ENCODE measurements at places on chromosomes 11 and 22.
A peak's percentile ranks its signal among the peaks of the same experiment; 100 is the strongest.

DNA sequence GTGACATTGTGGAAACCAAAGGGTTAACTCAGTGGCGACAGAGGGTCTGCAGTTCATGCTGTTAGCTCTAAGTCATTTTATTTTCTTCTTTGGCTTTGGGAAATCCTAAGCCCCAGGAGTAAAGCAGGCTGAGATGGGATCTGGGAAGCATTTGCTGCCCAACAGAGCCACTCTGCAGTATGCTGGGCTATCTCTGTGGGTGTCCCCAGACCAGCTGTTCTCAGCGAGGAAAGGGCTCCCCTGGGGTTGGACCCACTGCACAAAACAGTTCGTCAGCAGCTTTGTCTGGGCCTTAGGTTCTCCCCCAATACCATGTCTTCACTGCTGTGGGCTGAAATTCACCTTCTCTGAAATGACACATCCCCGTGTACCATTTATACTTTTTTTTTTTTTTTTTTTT lies 34.0 kb downstream of the KREMEN1 start:
- DNase-seq: no peak

GRCh38 chr11:31903225-31904074 lies 92.3 kb upstream of the PAX6 start:
- DNase-seq: no peak

DNA sequence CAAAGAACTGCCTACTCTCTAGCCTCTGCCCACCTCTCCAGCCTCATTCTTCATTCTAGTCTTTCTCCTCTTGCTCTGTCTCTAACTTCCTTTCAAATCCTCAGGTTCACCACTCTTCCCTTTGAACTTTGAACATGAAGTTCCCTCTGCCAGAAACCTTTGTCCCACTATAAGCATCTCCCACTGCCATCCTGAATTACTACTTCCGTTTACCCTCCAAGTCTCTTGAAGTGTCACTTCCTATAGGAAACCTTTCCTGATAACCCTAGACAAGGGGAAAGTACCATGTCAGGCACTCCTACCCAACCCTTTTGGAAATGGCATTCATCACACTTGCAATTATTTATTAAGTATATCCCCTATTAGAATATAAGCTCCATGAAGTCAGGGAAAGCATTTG lies 3.1 kb downstream of the RAB30 start:
- DNase-seq: no peak

DNA sequence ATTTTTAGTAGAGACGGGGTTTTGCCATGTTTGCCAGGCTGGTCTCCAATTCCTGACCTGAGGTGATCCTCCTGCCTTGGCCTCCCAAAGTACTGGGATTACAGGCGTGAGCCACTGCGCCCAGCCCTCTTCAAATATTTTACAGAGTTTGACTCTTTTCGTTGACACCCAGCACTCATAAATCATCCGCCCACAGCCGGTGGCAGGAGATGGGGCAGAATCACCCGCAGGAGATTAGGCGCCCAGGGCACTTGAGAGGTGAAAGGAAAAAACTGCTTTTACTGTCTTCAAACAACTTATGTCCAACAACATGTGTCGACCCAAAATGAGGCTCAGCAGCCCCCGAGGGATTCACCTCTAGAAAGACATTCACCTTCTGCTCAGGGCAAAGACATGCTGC lies 56.9 kb downstream of the OSBP2 start:
- no peak for DNase-seq

DNA sequence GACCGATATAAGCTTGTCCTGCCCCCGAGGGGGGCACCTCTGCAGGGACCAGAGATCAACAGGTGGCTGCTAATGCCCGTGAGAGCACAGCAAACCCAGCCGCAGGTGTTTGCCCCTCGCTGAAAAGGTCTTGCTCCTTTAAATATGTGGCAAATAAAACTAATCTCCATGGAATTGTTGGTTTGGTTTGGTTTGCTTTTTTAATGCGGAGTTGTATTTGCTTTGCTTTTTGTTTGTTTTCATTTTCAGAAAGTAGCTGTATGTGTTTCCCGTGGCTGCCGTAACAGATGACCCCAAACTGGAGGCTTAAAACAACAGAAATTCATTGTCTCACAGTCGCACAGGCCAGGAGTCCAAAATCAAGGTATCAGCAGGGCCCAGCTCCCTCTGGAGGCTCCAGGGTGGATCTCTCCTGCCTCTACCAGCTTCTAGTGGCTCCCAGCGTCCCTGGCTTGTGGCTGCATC lies 93.0 kb downstream of the CELSR1 start:
- DNase-seq: no peak

DNA sequence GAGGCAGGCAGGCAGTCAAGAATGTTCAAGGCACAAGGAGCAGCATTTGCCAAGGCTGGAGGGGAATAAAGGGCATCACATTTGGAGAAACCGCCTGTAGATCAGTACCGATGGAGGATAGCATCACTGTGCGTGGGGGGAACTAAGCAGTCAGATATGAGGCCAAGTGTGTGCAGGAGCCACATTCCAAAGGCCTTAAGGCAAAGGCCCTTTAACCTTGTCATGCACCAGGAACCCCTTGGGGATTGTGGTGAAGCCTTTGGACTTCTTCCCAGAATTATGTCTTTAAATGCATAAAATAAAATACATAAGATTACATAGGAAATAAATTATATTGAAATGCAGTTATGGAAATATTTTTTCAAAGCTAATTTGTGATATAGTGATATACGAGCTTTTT lies 532.1 kb downstream of the BUD13 start:
- no peak for DNase-seq

DNA sequence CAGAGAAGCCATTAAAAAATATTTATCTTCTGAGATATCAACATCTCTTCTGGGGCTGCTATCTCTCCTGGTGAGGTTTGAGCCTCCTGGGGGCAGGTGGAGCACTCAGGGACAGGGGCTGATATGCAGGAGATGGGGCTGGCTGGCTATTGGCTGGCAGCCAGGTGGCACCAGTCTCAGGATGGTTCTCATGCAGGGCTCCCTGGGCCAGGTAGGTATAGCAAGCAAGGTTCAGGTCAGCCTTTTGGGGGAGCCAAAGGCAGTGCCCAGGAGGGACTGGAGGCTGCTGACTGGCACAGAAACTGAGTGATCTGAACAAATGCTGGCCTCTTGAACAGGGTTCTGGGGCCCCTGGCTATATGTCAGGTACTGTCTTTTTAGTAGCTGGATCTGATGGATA lies 29.7 kb upstream of the EMSY start:
- DNase-seq: no peak

DNA sequence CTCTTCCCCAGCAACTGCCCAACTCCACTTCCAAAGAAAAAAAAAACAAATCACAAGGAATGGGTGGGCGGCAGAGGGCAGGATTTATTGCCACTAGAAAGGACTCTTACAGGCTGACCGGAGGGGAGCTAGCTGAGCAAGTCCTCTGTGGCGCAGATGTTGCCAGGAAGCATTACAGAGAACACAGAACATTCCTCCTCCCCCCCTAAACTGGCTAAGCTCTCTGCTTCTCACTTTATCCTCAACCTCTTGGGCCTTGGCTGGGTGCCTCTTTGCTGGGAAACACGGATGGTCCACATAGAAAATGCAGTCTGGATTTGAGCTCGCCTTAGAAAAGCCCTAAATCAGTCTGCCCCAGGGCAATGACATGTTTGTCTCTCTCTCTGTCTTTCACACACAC lies 12.6 kb upstream of the FJX1 start:
- DNase-seq: no peak

- DNase-seq: no peak
These were observed 6.7 kb upstream of the NAV2 start for GRCh38 chr11:19705936-19706335.

DNA sequence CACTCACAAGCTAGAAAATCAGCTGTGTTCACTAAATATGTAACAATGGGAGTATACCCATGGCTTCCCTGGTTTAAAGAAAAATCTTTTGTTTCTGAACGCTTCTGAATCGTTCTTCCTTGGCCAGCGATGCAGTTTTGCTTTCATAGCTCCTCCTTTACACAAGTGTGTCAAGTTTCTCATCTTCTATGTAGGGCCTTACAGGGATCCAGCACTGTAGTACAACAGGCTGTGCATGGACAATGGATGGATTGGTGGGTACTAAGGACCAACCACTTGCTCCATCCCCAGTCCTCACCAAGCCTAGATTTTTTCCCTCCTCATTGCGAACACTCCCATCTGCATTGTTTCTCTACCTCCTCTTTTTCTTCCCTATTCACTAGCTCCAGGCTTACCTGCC lies 24.3 kb upstream of the POU2AF2 start:
- no peak for DNase-seq

DNA sequence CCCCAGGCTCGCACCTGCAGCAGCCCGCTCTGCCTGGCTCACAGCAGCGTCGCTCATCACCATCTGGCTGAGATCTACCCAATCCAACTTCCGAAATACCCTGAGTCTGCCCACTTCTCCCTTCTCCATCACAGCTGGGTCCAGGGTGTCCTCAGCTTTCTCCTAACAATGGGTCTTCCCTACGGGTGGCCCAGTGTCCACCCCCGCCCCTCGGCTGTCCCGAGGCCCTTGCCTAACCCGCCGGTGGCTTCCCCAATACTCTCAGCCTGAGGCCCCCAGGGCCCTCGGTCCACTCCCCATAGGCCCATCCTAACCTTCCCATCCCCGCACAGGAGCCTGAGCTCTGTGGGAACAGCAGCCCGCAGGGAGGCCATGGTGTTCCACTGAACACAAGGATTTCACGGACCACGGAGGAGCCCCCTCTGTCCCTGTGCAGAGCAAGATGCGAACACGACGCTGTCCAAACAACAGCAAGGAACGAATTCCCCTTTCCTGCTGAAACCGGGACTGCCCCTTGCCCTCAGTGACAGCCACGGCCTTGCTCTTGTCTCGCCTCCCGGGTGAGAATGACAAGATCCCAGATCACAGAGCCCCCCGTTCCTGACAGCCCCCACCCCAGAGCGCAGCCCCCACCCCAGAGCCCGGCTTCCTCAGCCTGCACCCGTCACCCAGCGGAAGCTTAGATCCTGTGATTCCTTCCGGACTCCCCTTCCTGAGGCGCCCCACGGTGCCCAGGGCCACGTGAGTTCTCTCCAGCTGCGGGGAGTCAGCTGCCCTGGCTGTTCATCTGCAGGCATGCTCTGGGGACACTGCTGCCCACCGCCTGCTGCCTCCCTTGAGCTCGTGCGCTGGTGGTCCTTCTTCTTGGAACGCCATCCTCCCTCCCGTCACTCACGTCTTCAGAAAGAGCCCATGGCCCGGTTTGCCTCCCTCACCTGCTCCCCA lies 48.8 kb upstream of the CARS1 start:
- no peak for DNase-seq

DNA sequence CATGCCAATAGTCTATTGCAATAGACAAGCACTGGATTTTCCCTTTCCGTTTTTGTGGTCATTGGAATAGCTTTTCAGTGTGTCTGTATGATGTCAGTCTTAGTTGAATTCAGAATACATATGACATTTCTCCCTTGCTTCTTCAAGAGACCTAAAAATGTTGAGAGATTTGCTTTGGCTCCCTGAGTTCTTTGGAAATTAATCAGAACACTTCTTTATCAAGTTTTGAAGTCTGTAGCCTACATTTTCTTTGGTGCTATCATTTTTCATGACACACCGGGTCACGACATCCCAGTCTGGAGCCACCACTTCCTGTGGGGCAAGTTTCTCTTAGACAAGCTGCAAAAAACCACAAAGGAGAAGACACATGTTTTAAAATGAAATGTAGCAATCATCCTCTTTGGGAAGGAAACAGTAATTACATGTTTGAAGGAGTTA lies 847.1 kb downstream of the OPCML start:
- DNase-seq: peak; percentile 79

DNA sequence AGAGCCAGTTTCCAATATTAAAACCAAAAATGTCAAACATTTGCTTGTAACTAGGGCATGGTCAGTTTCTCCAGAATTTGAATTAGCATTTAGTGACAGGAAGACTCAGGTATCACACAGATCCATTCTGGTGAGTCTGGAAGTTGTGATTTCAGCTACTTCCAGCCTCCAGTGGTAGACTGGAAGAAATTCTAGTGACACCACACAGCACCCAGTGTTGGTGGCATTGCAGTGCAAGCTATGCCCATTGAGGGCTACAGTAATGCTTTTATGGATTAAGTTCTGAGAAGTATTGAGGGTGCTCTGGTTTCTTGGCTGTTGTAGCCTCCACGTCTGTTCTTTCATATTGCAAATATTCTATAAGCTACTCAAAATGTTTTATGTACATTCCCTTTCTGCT lies 31.4 kb upstream of the MMP20 start:
- DNase-seq: no peak

GRCh38 chr11:95295382-95296149 lies 64.6 kb upstream of the SESN3 start:
- DNase-seq: no peak

DNA sequence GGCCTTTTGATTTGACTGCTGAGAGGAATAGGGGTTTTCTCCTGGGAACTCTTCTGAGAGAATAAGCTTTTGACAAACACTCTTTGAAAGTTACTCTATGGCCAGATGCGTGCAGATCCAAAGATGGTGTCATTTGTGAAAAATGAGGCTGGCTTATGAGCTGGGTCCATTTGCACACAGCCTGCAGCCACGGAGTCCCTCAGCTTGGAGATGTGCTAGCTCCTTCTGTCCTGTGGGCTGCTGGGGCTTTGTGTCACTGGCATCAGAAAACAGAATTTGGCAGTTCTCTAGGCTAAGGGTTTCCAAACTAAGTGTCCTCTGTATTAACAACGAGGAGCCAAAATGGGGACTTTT lies 702.4 kb downstream of the NTM start:
- no peak for DNase-seq

DNA sequence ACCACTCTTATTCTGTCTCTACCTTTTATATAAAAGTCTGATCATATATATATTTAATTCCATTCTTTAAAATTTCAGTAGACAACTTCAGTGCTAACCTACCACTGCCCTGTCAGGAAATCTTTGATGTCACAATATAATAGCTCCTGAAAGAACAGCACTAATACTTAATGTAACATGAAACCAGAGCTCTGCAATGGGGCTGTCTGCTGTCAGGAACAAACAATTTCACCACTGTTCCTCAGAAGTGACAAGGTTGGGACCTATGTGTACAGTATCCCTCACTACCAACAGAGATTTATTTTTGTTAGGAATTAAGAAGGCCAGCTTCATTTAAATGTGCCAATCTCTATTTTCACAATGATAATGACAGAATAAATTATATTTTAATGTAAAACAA lies 165.5 kb upstream of the C11orf58 start:
- no peak for DNase-seq

GRCh38 chr11:116360221-116360941 lies 412.4 kb downstream of the BUD13 start:
- no peak for DNase-seq

DNA sequence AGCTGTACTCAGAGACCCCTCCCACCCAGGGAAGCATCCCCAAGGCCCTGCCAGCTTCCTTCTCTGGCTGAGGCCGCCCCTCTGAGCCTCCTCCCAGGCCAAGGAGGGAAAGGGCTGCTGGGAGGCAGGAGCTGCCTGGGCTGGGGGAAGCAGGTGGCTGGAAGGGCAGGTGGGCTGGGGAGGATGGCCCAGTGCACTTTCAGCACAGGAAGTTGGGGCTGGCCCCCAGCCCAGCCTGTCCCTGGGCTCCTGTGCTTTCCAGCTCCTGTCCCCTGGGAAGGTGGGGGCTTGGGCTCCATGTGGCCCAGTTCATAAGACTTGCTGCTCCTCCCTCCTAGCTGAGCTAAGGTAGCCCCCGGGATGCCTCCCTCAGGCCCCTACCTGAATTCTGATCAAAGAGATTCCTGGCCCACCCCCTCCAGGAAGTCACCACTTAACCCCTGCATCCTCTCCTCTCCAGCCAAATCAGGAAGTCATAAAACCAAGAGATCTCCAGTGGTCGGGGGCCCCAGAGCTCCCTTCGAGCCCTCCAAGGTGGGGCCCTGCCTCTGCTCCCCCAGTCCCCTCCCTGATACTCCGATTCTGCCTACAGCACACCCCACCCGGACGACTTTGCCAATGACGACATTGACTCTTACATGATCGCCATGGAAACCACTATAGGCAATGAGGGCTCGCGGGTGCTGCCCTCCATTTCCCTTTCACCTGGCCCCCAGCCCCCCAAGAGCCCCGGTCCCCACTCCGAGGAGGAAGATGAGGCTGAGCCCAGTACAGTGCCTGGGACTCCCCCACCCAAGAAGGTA lies 4.9 kb downstream of the PPP1CA start:
- DNase-seq: peak; percentile 23

All from DND-41 (cell line).